ENCODE measurements at places on chromosomes 1 and 21.

GRCh38 chr1:231159963-231160761, 1.7 kb upstream of the TRIM67 start:
- no peak for DNase-seq

DNA sequence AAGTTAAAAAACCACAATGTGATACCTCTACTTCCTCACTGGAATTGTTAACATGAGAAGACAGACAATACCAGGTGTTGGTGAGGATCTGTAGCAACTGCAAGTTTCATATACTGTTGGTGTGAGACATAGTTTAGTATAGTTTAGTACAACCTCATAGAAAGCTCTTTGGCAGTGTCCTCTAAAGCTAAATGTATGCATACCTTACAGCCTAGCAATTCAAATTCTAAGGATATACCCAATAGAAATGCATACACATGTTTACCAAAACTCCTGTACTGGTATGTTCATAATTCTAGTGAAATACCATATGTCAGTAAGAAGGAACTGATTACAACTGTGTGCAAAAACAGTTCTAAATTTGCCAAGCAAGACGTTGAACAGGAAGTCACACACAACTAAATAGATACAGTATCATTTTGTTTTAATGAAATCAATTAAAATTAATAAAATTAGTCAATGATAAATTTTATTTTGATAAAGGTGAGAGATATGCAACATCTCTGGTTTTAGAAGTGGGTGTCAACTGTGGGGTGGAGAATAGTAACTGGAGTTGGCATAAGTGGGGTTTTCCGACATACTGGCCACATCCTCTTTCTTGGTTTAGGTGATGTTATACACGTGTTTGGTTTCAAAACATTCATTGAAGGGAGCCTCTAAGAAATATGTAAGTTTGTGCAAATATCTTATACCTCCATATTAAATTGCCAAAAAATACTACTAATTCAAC, 450.7 kb downstream of the PTPRC start:
- DNase-seq: no peak

DNA sequence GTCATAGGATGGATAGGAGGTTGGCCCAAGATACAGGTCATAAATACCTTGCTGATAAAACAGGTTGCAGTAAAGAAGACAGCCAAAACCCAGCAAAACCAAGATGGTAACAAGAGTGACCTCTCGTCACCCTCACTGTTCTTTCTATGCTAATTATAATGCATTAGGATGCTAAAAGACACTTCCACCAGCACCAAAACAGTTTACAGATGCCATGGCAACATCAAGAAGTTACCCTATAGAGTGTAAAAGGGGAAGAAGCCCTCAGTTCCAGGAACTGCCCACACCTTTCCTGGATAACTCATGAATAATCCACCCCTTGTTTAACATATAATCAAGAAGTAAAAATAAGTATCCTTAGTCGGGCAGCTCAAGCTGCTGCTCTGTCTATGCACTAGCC, 671.9 kb downstream of the PTPRC start:
- DNase-seq: no peak

DNA sequence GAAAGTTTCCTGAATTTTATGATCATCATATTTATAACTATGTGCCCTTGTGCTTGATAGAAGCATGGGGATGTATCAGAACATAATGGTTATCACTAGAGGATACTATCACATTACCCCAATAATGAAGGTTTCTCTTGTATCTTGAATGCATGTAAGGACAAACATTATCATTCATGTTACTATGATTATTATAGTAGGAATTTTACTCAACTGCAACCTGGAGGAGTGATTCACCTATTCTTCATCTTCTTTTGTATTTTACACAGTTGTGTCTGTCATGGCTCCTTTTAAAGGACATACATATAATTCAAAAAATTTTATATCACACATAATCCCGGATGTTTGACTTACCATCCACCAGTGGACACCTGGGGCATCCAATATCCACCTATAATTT, 143.8 kb upstream of the TMPRSS15 start:
- DNase-seq: no peak

DNA sequence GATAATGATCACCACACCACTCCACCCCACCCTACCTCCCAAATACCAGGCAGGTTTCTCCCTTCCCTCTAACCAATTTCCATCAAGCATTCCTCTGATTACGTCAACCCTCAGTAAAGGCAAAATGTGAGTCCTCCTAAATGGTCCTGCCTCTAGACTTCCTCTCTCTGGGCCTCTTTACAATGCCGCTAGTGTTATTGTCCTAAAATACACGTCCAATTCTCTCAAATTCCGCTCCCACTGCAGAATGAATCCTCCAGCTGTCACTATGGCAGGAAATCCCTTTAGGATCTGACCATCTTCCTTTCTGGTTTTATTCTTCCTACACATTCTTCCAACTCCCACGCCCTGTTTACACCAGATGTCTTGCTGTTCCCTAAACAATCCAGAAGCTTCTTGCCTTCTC, 68.7 kb downstream of the DEGS1 start:
- no peak for DNase-seq

All from testis (tissue), 5 donors.